Activated naive CD4-positive, alpha-beta T cell treated with anti-CD3 and anti-CD28 coated beads, Interleukin-2, amount 50 U/mL, for 72 hours (primary cell): ENCODE measurements at places on chromosomes 3 and 15. TPM values are rescaled to one million over a fixed set of nuclear protein-coding genes. Genes with fewer than 3 reads are reported as not detected.

- no peak for DNase-seq
These were observed 36.9 kb upstream of the MYZAP start for GRCh38 chr15:57554812-57555179.

GRCh38 chr3:2826453-2826852 lies 283.7 kb downstream of the IL5RA start:
- DNase-seq: no peak

The SST gene
- total RNA-seq: not detected

The EXD1 gene
- total RNA-seq: not detected
